ENCODE measurements at places on chromosomes 11 and 22.
A peak's percentile ranks its signal among the peaks of the same experiment; 100 is the strongest.

- no peak for DNase-seq
These were observed 44.0 kb upstream of the KLHL35 start for GRCh38 chr11:75476739-75477613.

DNA sequence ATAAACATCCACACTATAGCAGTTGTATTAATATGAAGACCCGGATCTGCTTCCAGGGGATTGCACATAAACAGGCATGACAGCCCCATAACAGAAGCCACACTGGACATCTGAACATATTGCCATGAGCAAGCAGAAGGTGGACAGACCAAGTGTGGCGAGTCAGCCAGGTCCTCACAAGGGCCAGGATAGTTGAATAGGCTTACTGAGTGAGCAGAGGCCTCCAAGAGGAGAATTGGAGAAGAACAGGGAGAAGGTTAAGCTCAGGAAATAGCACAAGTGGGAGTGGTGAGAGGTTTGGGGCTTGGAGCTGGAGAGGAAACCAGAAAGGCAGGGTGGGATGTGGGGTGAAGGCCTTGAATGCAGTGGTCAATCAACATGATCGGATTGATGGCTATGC is 10.8 kb downstream of the SLC35C1 start:
- DNase-seq: peak; percentile 13

DNA sequence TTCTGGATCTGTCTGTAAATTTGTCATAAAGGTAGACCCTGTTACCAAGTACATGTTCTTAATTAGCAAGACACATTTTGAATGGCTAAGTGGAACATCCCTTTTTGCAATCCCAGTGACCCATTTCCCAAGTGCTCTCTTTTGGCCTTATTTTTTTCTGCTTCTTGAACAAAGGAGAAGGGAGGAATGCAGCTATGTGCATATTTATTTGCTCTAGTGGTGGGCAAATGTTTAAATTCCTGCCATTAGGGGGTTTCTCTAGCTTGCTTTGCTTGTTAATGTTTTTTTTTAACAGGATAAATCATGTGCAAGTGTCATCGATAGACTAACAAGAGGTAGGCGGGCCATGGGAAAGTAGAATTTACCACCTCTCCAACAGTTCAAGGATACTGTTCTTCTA is 135.7 kb downstream of the COMMD9 start:
- no peak for DNase-seq

- DNase-seq: peak; percentile 15
These were observed 67.0 kb downstream of the FANCF start for GRCh38 chr11:22558664-22559063.

- no peak for DNase-seq
These were observed 58.8 kb downstream of the PDGFD start for GRCh38 chr11:104105155-104105554.

DNA sequence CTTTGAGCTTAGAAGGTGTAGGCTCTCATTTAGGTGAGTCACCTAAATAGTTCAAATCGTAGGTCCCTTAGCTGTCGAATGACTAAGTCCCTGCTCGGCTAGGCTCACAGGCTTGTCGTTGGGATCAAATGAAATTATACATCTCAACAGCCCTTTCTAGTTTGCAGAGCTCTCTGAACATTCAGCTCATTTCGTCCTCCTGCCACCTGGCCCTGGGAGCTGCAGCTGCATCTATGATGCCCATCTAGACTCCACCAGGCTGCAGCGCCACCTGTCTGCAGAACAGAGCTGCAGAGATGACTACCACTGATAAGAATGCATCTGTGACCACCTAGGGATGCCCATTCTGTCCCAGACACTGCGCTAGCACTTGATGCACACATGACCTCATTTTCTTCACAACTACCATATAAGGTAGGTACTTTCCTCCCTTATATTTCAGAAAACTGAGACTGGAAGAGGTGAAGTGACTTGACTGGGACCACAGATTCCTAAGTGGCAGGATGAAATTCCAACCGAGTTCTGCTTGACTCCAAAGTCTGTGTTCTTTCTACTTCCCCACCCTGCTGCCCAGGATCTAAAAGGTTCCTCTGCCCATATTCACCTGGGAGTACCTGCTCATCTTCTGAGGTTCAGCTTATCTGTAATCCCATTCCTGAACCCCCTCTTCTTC is 141.1 kb upstream of the NARS2 start:
- peak; percentile 98 for DNase-seq

DNA sequence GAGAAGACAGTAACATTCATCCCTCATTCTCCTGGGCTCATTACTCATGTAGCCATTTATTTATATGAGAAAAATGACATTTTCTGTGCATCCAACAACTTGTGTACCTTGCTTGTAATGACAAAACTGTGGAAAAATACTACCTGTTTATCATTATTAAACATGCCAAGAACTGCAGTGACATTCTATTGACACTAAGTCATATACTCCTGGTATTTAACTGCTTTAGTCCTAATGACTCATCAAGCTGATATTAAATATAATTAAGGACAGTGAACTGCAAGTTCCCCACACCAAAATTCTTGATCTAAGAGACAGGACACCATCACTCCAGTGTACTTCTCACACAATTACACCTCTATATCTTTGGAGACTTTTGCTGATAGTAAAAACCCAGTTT is 1328.7 kb upstream of the RAG2 start:
- peak; percentile 25 for DNase-seq
